GM12891 (cell line): ENCODE measurements at places on chromosomes 3 and 15.

DNA sequence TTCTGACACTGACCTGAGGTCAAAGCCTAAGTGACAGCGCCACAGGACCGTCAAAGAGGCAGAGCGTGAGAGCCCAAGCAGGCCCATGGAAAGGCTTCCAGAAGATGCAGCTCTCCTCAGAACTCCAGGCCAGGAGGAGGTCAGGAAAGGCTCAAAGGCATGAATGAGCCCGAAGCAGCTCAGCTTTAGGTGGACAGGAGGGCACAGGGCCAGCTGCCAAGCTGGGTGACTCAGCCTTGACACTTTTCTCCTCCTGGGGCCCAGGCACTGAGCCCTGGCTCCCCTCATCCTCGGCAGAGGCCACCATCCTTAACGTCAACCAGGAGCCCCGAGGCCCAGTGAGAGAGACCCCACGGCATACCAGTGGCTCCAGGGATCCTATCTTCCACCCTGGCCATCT is 62.9 kb downstream of the ADCY5 start:
- DNase-seq = no peak

- no peak for DNase-seq
Observed at GRCh38 chr15:92268900-92269299, 124.8 kb upstream of the ST8SIA2 start.

GRCh38 chr3:189071446-189071845 is 100.3 kb upstream of the TPRG1 start:
- no peak for DNase-seq

GRCh38 chr3:54660714-54661132 is 267.1 kb downstream of the LRTM1 start:
- DNase-seq = no peak
